Suprapubic skin (tissue), 4 donors: ENCODE measurements at places on chromosomes 12 and 14. TPM values are rescaled to one million over a fixed set of nuclear protein-coding genes. Genes with fewer than 3 reads are reported as not detected.

The PPP1R13B gene
- 37.2 TPM for total RNA-seq

The GLI1 gene
- total RNA-seq = 2.9 TPM

The KRT6C gene
- 14.8 TPM for total RNA-seq

The COPS7A gene
- 70.7 TPM for total RNA-seq

The TMEM179 gene
- total RNA-seq = not detected

The ADCY4 gene
- total RNA-seq = 3.9 TPM

The CLEC4D gene
- total RNA-seq = not detected

The SYNJ2BP gene
- total RNA-seq = 10.1 TPM
